Type B pancreatic cell (in vitro differentiated cells): ENCODE measurements at places on chromosomes 3 and 15. TPM values are rescaled to one million over a fixed set of nuclear protein-coding genes. Genes with fewer than 3 reads are reported as not detected.

The SLC27A2 gene
- total RNA-seq: 5.9 and 12.0 TPM in 2 replicates

The IGF1R gene
- 66.9 and 87.1 TPM in 2 replicates for total RNA-seq

The CYP1A2 gene
- total RNA-seq: 1.6 TPM in 1 of 2 replicates, not detected in the other

The GREM1 gene
- total RNA-seq: 2.5 and 56.6 TPM in 2 replicates

The MKRN3 gene
- total RNA-seq: 0.34 TPM in 1 of 2 replicates, not detected in the other

The CRYGS gene
- total RNA-seq: 1.2 and 7.8 TPM in 2 replicates
